Hair follicular keratinocyte (primary cell): ENCODE measurements at places on chromosomes 4 and X. TPM values are rescaled to one million over a fixed set of nuclear protein-coding genes. Genes with fewer than 3 reads are reported as not detected.

The ZNF827 gene
- total RNA-seq = 5.2 and 5.7 TPM in 2 replicates

The RIBC1 gene
- 1.0 and 1.3 TPM in 2 replicates for total RNA-seq

The SSX2 gene
- not detected in 2 replicates for total RNA-seq

The GAGE1 gene
- not detected in 2 replicates for total RNA-seq

The GPRIN3 gene
- not detected in 2 replicates for total RNA-seq

The MGAT4D gene
- not detected in 2 replicates for total RNA-seq

The MAGEA10 gene
- total RNA-seq = not detected in 2 replicates

The TXK gene
- not detected in 2 replicates for total RNA-seq

The VCX gene
- 0.11 TPM in 1 of 2 replicates, not detected in the other for total RNA-seq

The AADAT gene
- total RNA-seq = 3.1 and 4.7 TPM in 2 replicates

The DOK7 gene
- 1.9 and 7.5 TPM in 2 replicates for total RNA-seq

The NXF2 gene
- not detected in 2 replicates for total RNA-seq

The GLRA3 gene
- not detected in 2 replicates for total RNA-seq

The ANXA3 gene
- 422 and 547 TPM in 2 replicates for total RNA-seq
